Foreskin keratinocyte (primary cell): ENCODE measurements at places on chromosomes 12 and 14.

DNA sequence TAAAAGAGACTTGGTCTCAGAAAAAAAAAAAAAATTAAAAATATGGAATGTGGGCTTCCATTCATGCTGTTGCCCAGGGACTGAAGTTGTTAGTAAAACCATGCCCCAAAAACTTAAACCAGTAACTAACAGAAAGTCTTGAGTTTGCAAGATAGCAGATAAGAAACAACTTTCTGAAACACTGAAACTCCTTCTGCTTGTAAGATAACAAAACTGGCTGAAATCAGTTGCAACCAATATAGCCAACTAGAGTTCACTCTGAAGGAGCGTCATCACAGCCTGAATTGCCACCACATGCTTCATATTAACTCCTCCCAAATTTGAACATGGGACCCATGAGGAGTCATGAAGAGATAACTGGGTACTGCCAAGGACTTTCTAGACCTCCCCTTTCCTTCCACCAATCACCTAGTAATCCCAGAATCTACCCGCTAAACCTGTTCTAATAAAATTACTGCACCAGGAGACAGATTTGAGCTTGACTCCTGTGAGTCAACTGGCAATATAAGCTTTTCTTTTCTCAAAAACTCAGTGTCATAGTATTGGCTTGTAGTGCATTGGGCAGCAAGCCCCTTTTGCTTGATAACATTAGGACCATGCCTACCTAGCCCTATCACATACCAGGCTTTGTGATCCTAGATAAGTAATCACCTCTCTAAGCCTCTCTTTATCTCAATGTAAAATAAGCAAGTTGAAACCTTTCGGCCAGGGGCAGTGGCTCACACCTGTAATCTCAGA is 53.6 kb downstream of the R3HDM2 start:
- peak; percentile 32 for DNase-seq

DNA sequence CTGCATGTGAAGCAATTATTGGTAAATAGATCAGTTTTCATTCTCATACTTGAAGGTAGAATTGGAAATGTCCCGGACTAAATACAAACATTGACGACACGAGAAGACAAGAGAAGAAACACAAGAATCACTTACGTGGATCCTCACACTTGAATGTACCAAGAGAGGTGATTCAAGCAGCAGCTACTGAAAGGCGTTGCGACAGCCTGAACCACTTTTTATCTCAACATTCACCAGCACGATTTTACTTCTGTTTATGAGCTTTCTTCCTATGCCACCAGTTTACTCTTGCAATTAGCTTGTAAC is 3.6 kb upstream of the FZD10 start:
- no peak for DNase-seq

- DNase-seq: no peak
These were observed 133.6 kb downstream of the MED13L start for GRCh38 chr12:116143909-116144308.

- no peak for DNase-seq
These were observed 22.0 kb upstream of the TMED10 start for GRCh38 chr14:75198291-75198933.

GRCh38 chr12:96809522-96809921 is 97.5 kb upstream of the NEDD1 start:
- DNase-seq: no peak

GRCh38 chr12:9143137-9143536 is 27.4 kb upstream of the A2M start:
- DNase-seq: no peak

GRCh38 chr14:26377150-26377549 is 220.7 kb downstream of the NOVA1 start:
- DNase-seq: no peak

DNA sequence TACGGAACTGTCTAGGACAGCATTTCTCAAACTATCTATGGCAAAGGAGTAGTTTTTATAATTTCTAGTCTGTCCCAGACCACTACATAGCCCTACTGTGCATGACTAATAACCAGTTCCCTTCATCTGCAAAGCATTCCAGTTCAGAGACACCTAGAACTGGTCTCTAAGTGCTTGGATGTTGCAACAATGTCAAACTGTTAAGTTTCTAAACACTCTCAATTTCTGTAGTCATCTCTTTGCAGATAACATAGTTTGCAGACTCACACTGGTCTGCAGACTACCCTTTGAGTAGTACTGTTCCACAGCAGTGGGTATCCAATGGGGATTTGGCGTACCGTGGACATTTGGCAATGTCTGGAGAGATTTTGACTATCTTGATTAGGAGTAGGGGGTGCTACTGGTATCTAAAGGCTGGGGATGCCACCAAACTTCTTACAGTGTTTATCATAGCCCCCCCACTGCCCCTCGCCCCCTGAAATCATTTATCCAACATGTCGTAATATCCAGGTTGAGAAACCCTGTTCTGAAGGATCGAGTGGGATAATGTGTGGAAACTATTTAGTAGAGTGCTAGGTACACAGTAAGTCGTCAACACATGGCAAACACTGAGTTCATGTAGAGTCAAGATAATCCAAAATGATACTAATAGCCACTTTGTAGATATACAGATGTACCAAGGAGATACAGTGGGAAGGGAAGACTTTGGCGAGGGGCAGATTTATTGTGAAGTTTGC is 1.7 kb downstream of the C12orf76 start:
- DNase-seq: no peak

GRCh38 chr14:104140463-104141331 is 2.3 kb downstream of the KIF26A start:
- DNase-seq: no peak

- no peak for DNase-seq
These were observed 51.7 kb upstream of the MYF6 start for GRCh38 chr12:80655751-80656150.

GRCh38 chr12:131281016-131281415 is 327.3 kb downstream of the ADGRD1 start:
- no peak for DNase-seq

- DNase-seq: no peak
These were observed 57.6 kb downstream of the EMP1 start for GRCh38 chr12:13253966-13254760.

- DNase-seq: no peak
These were observed 111.9 kb upstream of the ARHGAP5 start for GRCh38 chr14:31965071-31965734.

DNA sequence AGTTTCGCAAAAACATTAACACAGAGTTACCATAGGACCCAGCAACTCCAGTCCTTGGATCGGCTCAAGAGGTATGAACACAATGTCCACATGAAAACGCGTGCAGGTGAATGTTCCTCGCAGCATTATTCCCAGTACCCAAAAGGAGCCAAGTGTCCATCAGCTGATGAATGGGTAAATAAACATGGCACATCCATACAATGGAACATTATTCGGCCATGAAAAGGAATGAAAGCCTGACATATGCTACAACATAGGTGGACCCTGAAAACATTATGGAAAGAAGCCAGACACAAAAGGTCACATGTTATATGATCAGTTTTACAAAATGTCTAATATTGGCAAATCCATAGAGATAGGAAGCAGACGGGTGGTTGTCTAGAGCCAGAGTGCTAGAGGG is 9.1 kb downstream of the RILPL1 start:
- DNase-seq: no peak

DNA sequence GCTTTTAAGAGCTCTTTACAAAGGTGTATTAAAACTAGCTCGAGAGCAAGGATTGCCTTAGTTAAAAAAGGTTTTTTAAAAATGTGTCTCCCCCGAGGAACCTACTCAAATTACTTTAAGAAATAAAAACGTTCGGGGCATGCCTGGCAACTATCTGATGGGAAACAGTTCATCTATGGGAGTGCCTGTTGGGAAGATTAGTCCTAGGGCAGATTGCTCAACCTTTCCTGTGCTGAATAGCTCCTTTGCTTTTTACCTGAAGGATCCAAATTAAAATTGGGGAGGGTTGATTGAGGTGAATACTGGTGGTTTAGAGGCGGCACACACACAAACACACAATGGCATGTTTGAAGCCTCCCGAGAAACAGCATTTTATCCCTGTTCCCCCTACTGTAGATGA is 541.4 kb upstream of the ATP2B1 start:
- peak; percentile 27 for DNase-seq

- no peak for DNase-seq
These were observed 29.1 kb downstream of the PIK3C2G start for GRCh38 chr12:18290386-18290785.
